ENCODE measurements at places on chromosomes 11 and 22.

DNA sequence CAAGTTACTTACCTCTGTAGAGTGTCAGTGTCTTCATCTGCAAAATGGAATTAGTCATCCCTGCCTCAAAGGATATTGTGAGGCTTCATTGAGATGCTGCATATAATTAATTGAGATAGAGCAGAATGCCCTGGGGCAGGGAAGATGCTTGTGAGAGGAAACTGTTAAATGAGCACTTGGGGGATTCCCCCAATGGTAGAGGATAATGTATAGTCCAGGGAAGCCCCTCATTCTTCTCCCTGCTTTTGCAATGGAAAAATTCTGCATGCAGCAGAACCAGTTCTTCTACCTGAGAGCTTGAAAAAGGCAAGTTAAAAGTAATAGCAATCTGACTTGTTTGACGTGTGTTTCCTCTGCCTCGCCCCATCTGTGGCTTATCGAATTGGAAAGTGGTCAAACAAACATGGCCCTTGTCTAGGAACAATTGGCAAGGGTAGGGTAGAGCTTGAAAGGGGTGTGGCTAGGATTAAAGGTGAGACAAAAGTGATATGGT is 90.9 kb downstream of the NAV2 start:
- DNase-seq: no peak

- DNase-seq: no peak
These were observed 9.4 kb downstream of the LRRC75B start for GRCh38 chr22:24583221-24584165.

DNA sequence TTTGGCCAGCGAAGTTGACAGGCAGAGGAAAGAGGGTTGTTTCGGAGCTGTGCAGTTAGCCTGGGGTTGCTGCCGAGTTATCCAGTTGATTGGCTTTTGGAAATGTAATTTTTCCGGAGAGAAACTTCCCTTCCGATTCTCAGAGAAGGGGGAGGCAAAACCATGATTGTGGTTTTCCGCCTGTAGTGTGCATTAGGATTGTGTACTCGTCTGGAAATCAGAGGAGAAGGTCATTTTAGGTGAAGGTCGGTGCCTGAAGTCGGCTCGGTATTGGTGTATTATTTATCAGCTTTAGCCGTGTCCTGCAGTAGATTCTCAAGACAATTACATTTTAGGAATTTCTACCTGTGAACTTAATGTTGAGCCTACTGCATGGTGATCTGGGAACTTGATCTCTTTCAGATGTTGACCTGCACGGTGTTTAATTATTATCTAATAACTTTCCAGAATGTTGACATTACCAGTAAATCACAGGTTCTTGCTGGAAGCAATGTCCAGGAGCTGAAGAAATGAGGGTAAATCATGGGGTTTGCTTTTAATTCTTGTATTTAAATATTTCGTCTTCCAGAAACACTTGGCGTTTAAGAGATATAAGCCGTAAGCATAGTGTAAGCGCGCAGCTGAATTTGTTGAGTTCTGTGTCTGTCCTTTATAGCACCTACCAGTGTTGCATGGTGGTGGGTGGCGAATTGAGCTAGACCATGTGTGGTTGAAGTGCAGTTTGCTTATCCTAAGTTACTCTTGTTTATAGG is 1.3 kb downstream of the ARHGEF12 start:
- DNase-seq: no peak

DNA sequence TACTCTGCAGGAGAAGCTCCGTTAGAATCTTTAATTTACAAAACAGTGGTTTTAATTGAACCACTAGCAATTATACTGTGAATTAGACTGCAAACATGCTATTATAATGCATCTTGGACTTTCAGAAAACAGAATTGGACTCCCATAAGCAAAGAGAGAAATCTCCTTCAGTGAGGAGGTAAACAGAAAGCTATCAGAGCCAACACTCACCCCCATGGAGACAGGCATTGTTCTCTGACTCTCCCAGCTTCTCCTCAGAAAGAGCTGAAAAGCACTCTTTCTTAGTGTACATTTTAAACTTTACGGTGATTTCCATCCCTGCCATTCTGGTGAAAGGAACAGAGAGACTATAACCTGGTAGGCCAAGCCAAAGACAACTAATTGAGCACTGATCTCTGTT is 176.9 kb downstream of the GRIA4 start:
- no peak for DNase-seq

DNA sequence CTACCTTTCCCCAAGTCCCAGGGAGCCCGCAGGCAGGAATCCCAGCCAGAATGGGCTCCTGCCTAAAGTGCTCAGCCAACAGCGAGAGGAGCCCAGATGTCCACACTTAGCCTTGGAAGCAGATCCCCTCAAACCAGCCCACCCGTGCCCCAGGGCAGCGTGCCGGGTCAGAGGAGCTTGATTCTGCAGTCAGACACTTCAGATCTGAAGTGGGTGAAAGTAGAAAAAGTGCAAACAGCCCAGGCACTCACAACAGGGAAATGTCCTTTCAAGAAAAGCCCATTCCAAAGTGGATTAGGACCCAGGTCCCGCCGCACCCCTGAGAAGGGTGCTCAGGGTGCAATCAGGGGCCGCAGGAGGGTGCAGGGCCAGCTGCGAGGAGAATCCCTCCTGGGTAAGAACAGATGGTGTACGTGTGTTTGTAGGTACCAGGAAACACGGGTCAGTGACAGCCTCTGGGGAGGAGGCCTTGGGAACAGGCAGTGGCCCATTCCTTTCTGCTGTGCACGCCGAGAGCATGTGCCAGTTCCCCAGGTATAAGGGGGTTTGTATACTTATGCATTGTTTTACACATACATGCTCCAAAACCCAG is 17.7 kb downstream of the ELFN2 start:
- no peak for DNase-seq

DNA sequence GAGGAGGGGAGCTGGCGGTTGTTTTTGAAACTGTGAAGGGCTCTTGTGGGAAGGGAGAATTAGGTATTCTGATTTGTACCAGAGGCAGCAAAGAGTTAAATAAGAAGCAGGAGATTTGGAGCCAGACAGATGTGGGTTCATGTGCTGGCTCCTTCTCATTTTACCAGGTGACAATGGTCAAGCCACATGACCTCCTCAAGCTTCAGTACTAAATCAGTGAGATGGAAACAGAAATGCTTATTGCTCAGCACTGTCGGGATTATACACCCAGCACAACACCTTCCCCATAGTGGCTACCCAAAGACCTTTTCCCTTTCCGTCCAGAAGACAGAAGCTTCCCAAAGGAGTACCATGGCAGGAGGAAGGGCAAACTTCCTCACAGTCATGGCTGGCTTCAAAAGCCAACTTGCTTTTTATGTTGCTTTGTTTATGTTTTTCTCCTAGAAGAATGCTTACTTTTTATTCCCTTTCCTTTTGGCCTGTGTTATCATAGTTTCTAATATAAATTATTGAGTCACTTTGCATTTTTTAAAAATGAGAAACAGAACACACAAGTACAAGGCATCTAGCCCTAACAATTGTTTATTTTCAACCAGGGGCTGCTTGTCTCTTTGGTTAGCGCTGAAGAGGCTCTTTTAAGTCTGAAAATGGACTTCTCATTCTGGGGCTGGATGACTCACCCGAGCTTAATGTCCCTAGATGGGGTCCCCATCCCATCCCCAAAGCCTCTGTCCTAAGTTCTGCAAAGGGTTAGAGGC is 181.5 kb upstream of the ZBED5 start:
- DNase-seq: no peak

GRCh38 chr22:36386351-36386899 is 1.3 kb downstream of the MYH9 start:
- no peak for DNase-seq

DNA sequence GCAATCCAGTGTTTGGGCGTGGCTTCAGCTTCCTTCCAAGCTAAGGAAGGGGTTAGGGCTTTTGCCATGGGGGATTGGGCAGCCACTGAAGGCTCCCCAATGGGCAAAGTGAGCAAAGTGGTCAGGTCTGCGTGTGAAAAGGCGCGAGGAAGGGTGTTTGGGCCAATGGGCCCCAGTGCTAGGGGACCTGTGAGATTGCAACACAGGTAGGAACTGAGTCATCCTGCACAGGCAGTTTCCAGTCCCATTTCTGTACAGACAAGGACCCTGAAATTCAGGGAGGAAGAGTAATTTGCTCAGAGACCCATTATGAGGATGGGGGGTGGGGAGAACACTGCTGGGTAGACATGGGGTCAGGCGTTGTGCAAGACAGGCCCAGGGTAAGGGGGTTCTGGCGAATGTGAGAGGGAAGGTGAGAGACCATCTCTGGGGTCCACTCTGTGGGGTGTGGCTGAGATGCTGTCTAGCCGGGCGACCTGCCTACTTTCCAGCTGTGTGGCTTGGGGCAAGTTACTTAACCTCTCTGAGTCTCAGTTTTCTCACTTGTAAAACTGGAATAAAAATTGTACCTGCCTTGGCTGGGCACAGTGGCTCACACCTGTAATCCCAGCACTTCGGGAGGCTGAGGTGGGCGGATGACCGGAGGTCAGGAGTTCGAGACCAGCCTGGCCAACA is 7.3 kb downstream of the CCDC88B start:
- no peak for DNase-seq

- no peak for DNase-seq
These were observed 83.6 kb upstream of the PHOX2A start for GRCh38 chr11:72327606-72328005.

- no peak for DNase-seq
These were observed 3.7 kb downstream of the TMEM123 start for GRCh38 chr11:102448869-102449224.

- DNase-seq: no peak
These were observed 710.8 kb downstream of the OPCML start for GRCh38 chr11:132821499-132821898.

GRCh38 chr11:92245700-92246271 is 21.2 kb downstream of the FAT3 start:
- no peak for DNase-seq

DNA sequence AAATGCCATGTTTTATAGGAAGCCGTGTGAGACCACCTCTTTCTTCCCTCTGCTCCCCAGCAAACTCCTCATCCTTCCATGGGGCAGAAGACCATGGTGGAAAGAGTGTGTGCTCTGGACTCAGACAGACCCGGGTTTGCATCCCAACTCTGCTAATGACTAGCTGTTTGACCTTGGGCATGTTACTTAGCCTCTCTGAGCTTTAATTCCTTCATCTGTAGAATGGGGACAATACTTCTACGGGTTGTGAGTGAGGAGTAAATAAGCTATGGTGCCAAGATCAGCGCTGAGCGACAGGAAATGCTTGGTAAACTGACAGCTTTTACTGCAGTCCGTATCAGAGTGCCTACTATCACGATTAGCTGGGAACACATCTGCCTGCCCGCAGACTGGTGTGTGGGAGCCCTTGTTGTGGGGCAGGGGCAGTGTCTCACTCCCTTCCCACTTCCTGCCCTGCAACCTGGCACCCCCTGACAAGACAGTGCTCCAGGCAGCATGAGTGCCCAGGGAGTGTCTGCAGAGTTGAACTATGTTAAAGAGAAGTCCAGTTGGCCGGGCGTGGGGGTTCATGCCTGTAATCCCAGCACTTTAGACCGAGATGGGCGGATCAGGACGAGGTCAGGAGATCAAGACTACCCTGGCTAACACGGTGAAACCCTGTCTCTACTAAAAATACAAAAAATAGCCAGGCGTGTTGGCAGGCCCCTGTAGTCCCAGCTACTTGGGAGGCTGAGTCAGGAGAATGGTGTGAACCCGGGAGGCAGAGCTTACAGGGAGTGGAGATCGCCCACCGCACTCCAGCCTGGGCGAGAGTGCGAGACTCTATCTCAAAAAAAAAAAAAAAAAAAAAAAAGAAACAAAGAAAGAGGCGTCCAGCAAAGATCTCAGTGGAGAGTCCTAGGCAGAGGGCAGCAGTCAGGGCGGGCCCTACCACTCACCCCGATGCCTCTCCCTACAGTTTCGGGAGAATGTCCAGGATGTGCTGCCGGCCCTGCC is 2.2 kb downstream of the SEC14L2 start:
- no peak for DNase-seq

- no peak for DNase-seq
These were observed 2.5 kb downstream of the KCTD17 start for GRCh38 chr22:37054056-37054395.

GRCh38 chr11:106398502-106399075 is 321.1 kb downstream of the AASDHPPT start:
- no peak for DNase-seq

- DNase-seq: peak; percentile 81
These were observed 945 bp downstream of the CREBZF start for GRCh38 chr11:85663753-85664614.

- no peak for DNase-seq
These were observed 14.3 kb downstream of the EIF3M start for GRCh38 chr11:32597921-32598320.
